NCI-H1092 (cell line): ENCODE measurements at places on chromosomes 2 and 18.
A peak's percentile ranks its signal among the peaks of the same experiment; 100 is the strongest.

- DNase-seq: no peak
These were observed 203.4 kb downstream of the PDE11A start for GRCh38 chr2:177869209-177869608.

GRCh38 chr2:65071499-65072180 is 15.4 kb downstream of the CEP68 start:
- DNase-seq: no peak

DNA sequence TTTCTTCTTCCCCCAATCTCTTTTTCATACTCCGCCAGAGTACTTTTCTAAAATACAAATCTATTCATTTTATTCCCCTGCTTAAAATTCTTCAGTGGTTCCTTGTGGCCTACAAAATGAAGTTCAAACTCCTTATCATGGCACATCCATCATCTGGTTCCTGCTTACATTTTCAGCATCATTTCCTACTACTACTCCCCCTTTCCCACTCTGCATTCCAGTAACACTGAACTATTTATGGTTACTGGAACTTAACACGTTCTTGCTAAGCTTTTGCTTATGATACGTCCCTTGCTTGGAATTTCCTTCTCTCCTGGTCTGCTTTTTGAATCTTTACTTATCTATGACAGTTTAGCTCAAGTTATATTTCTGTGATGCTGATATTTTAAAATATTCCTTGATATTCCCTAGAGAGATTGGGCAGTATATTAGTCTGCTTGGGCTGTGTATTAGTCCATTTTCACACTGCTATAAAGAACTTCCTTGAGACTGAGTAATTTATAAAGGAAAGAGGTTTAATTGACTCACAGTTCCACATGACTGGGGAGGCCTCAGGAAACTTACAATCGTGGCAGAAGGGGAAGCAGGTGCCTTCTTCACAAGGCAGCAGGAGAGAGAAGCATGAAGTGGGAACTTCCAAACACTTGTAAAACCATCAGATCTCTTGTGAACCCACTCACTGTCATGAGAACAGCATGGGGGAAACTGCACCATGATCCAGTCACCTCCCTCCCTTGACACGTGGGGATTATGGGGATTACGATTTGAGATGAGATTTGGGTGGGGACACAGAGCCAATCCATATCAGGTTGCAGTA is 53.2 kb downstream of the BMPR2 start:
- DNase-seq: no peak

GRCh38 chr2:33484042-33484621 is 7.7 kb downstream of the RASGRP3 start:
- DNase-seq: no peak

GRCh38 chr2:239774142-239774462 is 251.0 kb downstream of the NDUFA10 start:
- DNase-seq: no peak

DNA sequence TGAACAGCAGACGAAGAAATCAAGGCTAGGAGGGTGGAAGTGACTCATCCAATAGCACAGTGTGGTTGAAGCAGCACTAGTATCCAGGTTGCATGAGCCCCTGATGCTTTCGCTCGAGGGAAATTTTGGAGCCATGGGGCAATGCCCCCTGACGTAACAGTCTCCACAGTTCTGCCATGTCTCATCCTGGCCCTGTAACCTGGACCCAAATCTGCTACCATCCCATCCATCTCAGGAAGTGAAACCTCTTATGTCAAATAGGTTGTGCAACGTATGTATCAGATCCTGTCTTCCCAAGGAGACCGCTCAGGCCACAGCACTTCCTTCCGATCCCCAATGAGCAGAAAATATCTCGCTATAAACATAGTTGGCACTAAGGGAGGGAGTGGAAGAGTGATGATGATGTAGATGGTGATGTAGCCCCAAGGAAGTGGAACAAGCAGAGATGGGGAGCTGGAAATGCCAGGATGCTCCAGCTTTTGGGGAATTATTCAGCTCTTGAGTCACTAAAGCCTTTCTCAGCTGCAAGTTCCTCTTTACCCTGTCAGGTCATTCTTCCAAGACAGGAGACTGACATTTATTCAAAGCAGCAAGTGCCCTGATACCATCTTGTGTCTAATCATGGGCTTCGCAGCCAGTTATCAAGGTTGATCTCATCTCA is 3.0 kb upstream of the IL1B start:
- no peak for DNase-seq

DNA sequence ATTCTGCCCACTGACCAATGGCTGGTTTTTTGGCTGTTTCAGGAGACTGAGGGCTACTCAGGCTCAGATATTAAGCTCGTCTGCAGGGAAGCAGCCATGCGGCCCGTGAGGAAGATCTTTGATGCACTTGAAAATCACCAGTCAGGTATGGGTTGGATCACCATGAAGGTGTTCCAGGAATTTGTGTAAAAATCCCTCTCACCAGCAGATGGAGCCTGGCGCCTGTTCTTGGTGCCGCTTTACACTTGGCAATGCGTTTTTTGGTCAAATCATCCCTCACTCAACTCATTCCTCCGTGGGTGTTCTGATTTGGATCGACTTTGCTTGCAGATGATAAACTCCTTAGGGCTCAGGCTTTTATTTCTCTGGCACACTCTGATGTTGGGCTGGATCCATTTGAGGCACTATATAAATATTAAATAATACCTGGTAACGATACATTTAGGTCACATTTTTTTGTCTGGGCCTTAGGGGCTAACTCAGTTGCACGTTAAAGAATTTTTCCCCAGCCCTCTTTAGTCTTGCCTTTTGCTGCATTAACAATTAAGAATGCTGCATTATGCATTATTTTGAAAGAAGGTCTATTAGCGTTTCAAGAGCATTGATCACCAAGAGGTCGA is 50.0 kb downstream of the HDHD2 start:
- peak; percentile 53 for DNase-seq
